ENCODE measurements at places on chromosomes 5 and 9.

DNA sequence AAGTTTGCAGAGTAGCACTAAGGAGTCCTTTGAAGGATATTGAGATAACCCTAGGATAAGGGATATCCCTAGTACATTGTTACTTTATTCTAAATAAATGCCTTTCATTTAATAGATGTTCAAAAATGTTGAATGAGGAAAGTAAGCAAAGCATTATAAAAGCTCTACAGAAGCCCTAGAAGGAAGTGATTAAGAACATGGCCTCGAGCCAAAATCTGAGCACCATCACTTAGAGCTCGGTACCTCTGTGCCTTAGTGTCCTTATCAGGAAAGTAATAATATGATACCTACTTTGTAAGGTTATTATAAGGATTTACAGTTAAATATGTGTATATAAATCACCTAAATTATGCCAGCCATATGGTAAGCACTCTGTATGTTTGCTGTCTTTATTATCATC, 242.6 kb downstream of the KIAA0825 start:
- DNase-seq = no peak

GRCh38 chr5:107808671-107809137, 138.0 kb upstream of the EFNA5 start:
- peak; percentile 87 for DNase-seq

DNA sequence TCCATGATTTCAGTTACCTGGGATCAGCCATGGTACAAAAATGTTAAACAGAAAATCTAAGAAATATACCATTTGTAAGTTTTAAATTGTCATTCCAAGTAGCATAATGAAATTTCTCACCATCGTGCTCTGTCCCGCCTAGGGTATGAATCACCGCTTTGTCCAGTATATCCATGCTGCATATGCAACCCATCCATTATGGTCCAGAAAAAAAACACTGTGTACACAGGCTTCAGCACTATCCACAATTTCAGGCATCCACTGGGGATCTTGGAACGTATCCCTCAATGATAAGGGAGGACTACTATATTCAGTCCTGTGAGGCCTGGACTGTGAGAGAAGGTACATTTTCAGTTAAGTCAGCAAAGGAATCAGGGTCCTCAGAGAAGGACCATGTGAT, 37.6 kb upstream of the HNRNPA0 start:
- no peak for DNase-seq

DNA sequence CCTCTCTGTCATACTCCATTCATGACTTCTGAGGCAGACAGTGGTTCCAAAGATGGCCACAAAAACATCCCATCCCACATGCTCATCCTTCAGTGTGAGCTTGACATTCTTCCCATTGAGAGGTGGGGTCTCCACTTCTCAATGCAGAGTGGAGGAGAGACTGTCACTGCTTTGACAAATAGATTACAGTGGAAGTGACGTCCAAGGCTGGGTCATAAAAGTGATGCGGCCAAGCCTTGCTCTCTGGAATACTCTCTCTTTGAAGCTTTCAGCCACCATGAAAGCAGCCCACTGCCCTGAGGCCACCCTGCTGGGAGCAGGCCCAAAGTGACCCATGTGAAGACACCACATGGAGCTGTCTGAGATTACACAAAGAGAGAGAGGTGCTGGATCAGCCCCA, 59.0 kb upstream of the DNAH5 start:
- no peak for DNase-seq

GRCh38 chr9:133762488-133763271, 24.5 kb upstream of the SARDH start:
- DNase-seq = peak; percentile 2

Data from SJCRH30 (cell line).